ENCODE measurements at places on chromosomes 5 and 9. TPM values are rescaled to one million over a fixed set of nuclear protein-coding genes. Genes with fewer than 3 reads are reported as not detected.

The PCDHGA3 gene
- 0.39 TPM for total RNA-seq

DNA sequence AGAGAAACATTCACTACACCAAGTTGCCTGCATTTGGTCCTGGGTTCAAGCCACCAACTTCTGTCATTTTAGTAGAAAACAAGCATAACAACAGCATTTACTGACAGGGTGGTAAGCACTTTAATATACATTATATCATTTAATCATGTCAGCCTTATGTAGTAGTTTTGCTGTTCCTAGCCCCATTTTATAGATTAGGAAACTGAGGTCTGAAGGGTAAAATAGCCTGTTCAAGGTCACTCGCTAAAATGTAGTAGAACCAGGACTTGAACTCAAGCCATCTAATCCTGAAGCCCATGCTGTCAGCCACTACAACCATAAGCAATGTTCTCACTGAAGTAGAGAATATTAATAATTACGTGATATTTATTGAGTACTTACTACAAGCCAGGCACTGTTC lies 59.7 kb upstream of the TRIM32 start:
- DNase-seq = no peak

The NCS1 gene
- 47.6 TPM for total RNA-seq

- DNase-seq = no peak
These were observed 45.8 kb downstream of the MOCS2 start for GRCh38 chr5:53063791-53064190.

The ZSWIM6 gene
- total RNA-seq = 11.4 TPM

- DNase-seq = no peak
These were observed 217.6 kb downstream of the NDUFS4 start for GRCh38 chr5:53777864-53778618.

- DNase-seq = no peak
These were observed 56.6 kb downstream of the RASEF start for GRCh38 chr9:83006378-83006777.
